ENCODE measurements at places on chromosomes 1 and 21.

DNA sequence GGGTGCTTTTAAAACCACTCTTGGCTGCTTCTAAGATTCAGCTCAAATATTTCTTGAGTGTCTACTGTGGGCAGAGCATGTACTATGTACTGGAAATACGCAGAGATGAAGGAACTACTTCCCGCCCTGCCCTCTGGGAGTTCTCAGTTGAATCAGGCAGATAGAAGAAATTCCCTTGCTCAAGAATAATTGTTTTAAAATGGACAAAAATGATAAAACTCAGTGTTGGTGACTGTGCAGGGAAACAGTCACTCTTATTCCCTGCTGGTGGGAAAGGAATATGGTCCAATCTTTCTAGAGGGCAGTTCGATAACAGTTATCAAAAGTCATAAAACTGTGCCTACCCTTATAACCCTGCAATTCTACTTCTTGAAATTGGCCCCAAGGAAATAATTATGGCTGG lies 16.9 kb upstream of the GRHL3 start:
- DNase-seq, result no peak

DNA sequence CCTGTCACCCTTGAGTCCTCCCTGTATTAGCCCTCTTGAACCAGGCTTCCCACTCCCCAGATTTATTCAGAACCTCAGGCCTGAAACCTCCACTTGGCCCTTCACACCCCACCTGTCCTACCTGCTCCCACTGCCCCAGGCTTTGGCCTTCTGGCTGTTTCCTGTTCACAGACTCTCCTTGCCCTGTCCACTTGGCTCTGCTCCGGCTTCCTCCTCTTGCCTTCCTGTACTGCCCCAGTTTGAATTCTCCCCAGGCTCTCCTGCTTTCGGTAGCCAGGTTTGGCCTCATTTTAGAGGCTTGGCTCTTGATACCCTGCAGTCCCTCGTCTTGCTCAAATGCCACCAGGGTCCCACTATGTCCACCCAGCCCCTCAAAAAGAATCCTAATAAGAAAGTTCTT lies 385.2 kb downstream of the KCNH1 start:
- no peak for DNase-seq

DNA sequence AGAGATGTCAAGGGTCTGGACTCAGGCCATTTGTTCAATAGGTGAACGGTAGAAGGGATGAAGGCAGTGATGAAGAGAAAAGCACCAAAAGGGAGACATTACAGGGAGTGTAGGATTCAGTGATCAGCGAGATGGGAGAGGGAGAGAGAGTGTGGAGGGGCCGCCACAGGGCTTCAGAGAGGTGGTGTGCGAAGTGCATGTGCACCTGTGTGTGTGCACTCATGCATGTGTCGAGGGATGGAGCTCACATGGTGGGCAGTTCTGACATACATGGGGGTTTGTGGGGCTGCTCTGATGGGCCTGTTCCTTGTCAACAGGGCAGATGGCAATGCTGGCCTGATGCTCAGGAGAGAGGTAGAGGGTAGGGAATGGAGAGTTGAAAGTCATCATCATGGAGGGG lies 11.4 kb upstream of the KCNA2 start:
- no peak for DNase-seq

DNA sequence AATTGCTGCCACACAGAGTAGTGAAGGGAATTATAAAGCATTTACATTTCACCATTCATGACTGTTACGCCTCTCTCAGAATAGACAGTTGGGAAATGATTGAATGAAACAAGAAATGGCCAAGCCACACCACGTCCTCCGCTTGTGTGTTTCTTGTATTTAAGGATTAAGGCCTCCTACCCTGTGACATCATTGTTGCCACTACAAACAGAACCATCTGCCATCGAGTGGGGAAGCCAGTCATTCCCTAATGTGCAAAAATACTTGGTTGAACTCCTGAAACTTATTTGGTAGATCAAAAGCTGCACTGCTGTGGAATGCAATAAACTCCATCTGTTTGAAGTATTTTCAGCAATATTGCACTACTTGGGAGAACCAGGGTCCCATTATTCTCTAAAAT lies 99.0 kb upstream of the C1orf105 start:
- no peak for DNase-seq

DNA sequence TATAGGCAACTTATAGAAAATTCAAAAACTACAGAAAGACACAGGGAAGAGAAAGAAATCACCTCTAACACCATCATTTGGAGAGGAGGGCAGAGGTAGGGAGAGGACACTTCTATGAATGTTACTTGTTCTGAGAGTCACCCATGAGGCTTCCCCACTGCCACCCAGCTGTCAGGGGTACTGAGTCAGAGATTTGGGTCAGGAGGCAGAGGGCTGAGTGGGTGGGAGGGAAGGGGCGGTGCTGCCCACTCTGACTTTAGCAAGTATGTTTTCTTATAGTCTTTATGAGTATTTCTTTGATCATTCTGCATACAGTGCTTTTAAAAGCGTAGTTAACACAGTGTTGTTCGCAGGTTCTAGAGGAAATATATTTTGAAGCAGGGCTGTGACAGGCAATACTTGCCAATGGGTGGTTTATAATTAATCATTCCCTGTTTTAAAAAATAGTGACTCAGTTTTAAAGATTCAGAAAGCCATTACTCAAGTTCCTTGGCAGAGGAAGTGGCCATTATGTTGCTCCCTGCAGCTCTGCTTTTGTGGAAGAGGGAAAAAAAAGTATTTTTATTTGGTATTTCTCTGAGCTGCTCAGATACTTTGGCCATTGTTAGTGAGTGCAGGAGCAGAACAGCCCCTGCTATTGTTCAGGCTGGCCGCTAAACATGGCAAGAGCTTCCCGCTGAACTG lies 18.3 kb downstream of the IL6R start:
- no peak for DNase-seq

GRCh38 chr1:213988507-213989001 lies 781 bp downstream of the PROX1 start:
- DNase-seq, result no peak

DNA sequence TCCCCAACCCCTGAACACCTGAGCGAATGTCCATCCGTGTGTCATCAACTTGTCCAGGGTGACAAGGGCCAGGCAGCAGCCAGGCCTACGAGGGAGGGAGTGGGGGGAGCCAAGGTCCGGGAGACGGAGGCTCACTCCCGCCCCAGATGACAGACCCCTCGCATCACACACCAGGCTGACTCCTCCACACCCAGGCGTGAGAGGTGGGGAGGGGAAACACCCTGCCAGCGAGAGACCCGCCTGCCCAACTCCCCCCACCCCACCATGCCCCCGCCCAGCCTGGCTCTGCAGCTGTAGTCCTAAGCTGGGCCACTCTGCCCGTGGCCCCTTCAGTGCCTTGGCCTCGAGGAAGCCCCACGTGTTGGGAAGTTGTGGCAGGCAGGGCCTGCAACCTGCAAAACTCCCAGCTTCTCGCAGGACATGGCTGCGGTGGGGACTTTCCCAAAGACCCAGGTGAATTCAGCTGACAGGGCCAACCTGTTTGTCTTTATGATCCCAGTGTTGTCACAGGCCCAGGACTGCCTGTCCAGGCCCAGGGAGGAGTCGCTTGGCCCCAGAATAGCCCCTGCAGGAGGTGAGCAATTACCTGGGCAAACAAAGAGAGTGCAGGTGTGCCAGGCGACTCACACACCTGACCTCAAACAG lies 62.9 kb downstream of the RIPK4 start:
- no peak for DNase-seq

GRCh38 chr1:41268154-41268770 lies 26.2 kb upstream of the SCMH1 start:
- peak; percentile 24 for DNase-seq

DNA sequence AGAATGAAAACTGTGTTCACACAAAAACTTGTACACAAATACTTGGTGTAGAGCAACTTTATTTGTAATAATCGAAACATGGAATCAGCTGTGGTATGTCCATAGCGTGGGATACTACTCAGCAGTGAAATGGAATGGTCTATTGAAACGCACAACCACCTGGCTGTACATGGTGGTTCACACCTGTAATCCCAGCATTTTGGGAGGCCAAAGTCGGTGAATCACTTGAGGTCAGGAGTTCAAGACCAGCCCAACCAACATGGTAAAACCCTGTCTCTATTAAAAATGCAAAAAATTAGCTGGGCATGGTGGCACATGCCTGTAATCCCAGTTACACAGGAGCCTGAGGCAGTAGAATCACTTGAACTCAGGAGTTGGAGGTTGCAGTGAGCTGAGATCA lies 356.8 kb downstream of the RYR2 start:
- DNase-seq, result no peak

GRCh38 chr21:28150778-28151177 lies 841.9 kb downstream of the LTN1 start:
- DNase-seq, result no peak

- no peak for DNase-seq
Observed at GRCh38 chr1:41846625-41847405, 71.9 kb downstream of the HIVEP3 start.

DNA sequence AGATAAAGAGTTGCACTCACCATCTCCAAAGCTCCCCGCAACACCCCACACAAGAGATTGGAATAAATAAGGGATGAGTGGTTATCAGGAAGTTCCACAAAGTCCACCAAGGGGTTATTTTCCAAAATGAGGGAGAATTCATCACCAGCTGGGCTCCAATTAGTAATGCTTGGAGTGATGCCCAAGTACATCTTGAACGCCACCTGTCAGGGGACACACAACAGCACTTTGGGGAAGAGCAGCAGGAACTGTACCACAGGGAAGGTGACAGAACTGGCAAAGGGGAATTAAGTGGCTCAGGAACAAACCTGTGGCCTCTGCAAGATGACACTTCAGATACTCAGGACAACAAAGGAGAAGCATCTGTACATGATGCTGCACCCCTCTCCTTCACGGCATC lies 11.5 kb downstream of the TRAPPC3 start:
- DNase-seq, result no peak

GRCh38 chr1:24069817-24070216 lies 42.1 kb downstream of the MYOM3 start:
- no peak for DNase-seq

GRCh38 chr1:113657556-113658063 lies 101.7 kb downstream of the PHTF1 start:
- no peak for DNase-seq

DNA sequence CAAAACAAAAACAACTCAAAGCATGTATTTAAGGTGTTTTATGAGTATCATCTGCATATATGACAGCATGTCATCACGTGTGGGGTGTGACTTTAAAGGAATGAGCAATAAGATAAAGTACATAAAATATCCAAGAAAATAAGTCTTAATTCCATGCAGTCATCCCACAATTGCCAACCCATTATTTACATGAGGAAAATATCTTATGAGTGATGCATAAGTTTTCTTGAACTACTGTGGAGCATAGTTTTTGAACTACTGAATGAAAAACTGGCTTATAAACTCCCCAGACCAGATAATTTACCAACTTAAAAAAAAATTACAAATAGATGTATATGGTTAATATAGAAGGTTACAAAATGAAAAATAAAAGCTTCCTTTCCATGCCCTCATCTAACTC lies 29.7 kb upstream of the MTMR11 start:
- DNase-seq, result no peak

GRCh38 chr1:117754061-117754969 lies 148.5 kb downstream of the TENT5C start:
- DNase-seq, result no peak

GRCh38 chr1:216927633-216928032 lies 204.4 kb upstream of the ESRRG start:
- DNase-seq, result no peak

GRCh38 chr1:236365999-236366570 lies 28.0 kb upstream of the EDARADD start:
- no peak for DNase-seq

DNA sequence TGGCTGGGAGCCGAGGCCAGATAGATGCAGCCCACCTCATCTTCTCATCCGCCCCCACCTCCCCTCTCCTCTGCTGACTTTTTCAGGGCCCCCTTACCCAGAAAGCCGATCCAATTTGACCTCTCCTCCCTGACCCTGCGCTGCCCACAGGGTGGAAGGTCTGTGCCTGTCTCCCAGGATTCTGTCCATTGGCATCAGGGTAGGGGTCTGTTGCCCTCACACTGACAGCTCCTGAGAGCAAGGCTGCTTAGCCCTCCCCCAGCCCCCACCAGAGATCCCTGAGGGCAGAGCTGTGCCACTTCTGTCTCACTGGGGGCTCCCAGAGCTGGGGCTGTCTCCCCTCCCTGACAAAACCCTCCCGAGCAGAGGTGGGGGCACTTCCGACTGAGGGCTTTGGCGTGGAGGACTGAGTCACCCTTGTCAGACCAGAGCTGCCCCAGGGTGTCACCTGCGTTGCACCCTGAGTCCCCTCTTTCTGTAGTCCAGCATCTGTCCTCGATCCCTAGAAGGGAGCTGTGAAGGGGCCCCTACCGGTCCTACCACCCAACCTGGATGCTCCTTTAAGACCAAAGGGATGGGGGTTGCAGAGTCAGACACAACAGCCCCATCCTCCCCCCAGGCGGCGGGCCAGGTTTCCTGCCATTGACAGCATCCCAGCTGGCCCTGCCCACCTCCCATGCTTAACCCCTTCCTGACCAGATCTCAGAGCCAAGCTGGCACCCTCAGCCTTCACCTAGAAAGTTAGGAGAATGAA lies 2.4 kb upstream of the FAM110D start:
- no peak for DNase-seq

- DNase-seq, result no peak
Observed at GRCh38 chr1:245096311-245097066, 58.3 kb upstream of the KIF26B start.

DNA sequence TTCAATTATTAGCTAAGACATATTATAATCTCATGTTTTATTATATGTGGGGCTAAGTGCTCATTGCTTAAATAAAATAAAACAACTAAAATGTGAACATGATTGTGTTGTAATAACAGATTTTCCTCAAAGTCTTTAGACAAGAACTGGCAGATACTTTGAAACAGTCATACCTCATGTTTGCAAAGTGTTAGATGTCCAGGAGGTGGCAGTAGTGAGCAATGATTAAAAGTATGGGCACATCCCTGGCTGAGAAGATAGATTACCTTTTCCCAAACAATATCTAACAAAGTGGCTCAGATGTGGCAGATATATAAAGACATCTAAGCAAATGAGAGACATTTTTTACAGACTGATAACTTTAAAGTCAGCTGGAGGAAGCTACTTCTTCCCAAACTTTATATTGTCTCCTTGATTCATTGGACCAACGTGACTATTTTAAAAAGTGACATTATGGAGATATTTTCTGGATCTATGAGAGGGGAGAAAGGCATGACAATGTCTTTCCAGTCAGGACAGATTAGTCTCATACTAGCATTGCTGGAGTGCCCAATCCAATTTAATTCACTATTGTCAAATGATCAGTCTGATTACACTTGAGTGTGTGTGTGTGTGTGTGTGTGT lies 269.8 kb downstream of the S1PR1 start:
- peak; percentile 41 for DNase-seq
